ENCODE measurements at places on chromosomes 16 and 17. TPM values are rescaled to one million over a fixed set of nuclear protein-coding genes. Genes with fewer than 3 reads are reported as not detected.

SULT1A2 gene
- polyA plus RNA-seq = not detected

ERN1 gene
- polyA plus RNA-seq = 4.1 TPM

SPATA32 gene
- 0.09 TPM for polyA plus RNA-seq

MT1G gene
- not detected for polyA plus RNA-seq

KRT40 gene
- polyA plus RNA-seq = not detected

MT1E gene
- polyA plus RNA-seq = not detected
